ENCODE measurements at places on chromosomes 3 and 15. TPM values are rescaled to one million over a fixed set of nuclear protein-coding genes. Genes with fewer than 3 reads are reported as not detected.
A peak's percentile ranks its signal among the peaks of the same experiment; 100 is the strongest.

Gene AMIGO3
- polyA plus RNA-seq, result 1.5 TPM

DNA sequence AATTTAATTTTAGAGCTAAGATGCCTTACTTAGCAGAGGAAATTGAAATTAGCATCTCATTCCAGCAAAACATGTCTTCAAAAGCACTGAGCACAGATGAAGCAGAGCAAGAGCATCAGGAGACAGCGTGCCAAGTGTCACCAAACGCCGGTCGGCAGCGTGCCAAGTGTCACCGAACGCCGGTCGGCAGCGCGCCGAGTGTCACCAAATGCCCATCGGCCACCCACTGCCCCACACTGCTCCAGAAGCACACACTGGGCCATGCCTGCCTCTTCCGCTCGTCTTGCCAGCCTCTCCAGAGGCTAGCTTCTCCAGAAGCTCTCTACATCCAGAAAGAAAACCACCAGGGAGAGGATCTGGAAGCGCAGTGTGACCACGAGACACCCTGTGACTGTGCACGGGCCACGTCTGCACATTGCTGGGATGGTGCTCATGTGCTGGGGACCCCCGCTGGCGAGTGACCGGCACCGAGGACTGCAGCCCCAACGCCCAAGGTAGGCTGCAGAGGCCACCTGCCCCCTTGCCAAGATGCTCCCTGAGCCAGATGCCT, 37.8 kb downstream of the CYFIP1 start:
- DNase-seq, result no peak

- DNase-seq, result no peak
These were observed 131.8 kb downstream of the SLCO3A1 start for GRCh38 chr15:91985297-91985696.

DNA sequence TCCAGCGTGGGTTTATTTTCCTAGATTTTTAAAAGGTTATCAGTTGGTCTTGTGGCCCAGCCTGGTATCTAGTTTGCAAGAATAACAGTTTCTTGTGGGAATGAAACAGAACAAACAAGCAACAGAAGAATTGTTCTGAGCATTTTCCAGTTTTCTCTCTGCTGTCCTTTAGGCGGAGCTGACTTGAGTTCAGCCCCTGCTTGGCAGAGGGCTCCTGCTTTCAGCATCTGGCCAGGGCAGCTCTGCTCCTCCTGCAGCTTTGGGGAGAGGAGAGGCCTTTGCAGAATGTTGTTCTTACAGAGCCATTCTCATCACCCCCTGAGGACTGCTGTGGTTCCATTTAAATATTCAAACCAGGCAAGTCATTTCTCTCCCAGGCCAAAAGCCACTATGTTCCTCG, 117.7 kb downstream of the ALDH1A2 start:
- DNase-seq, result no peak

GRCh38 chr15:24858737-24859601, 95.8 kb upstream of the SNRPN start:
- DNase-seq, result peak; percentile 78

Gene ILDR1
- not detected for polyA plus RNA-seq

- DNase-seq, result no peak
These were observed 161.3 kb upstream of the GADL1 start for GRCh38 chr3:31055757-31056156.

Gene PLSCR5
- polyA plus RNA-seq, result not detected

Gene LYSMD4
- 4.1 TPM for polyA plus RNA-seq

DNA sequence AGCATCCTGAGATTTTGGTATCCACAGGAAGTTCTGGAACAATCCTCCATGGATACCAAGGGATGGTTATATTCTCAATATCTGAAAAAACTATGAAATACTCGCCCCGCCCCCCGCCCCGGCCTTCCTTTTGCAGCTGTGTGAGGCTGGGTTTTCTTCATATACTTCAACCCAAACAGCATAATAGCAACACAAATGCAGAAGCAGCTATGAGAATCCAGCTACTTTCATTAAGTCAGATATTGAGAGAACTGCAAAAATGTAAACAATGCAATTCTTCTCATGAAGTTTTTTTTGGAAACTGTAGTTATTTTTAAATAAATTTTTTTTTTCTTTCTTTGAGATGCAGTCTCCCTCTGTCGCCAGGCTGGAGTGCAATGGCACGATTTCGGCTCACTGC, 10.9 kb upstream of the IDH2 start:
- DNase-seq, result peak; percentile 51

- DNase-seq, result peak; percentile 7
These were observed 198.5 kb downstream of the CDIN1 start for GRCh38 chr15:36777926-36778325.

Gene MESP2
- polyA plus RNA-seq, result 0.32 TPM

All from IMR-90 (cell line).